Fibroblast of lung (primary cell): ENCODE measurements at places on chromosomes 12 and 14. TPM values are rescaled to one million over a fixed set of nuclear protein-coding genes. Genes with fewer than 3 reads are reported as not detected.
A peak's percentile ranks its signal among the peaks of the same experiment; 100 is the strongest.

GRCh38 chr12:5026342-5026938, 17.2 kb upstream of the KCNA5 start:
- no peaks in the 10 kb centered on the region for H3K27me3 ChIP-seq
- DNase-seq, result peak; percentile 29
- H3K4me1 ChIP-seq, result no peaks in the 10 kb centered on the region
- H3K4me3 ChIP-seq, result no peak overlapping the region

- H3K4me3 ChIP-seq, result no peak overlapping the region
- peak; percentile 47 for DNase-seq
- no peak overlapping the region for H3K27ac ChIP-seq
Measured at GRCh38 chr12:105292705-105293104, 37.8 kb upstream of the C12orf75 start.

DNA sequence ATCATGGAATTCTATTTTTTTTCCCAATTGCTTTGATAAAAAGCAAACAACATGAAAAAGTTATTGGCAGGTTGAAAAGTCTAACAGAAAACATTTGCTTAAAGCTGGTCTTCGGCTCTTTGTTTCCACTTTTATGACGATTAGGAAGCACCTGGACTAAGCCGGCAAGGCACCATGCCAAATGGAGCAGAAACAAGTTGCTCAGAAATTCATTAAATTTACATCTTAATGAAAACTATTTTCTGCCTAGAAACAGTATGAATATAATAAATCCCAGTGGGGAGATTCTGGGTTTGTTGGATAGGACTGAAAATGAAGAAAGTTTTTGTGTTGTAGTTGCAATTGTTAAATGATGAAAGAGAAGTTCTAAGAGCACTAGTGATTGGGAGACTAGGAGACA, 51.4 kb upstream of the OR9K2 start:
- H3K4me1 ChIP-seq, result no peaks in the 10 kb centered on the region
- no peaks in the 10 kb centered on the region for H3K27me3 ChIP-seq
- no peaks in the 10 kb centered on the region for H3K36me3 ChIP-seq
- no peak overlapping the region for H3K4me3 ChIP-seq

DNA sequence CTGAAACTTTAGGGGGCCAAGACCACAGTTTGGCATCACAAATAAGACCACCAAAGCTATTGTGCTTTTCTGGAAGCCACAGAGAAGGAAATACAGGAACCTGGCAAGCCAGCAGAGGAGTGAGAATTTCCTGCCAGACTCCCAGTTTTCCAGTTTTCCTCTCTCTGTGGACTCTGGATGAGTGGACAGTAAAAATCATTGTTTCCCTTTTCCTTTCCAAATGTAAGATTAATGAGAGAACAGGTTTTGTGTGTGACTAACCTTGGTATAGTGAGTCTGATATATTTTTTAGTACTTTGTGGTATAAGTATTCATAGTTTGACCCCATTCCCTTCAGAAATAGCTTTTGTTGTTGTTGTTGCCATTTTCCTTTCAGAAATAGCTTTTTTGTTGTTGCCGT, 2.6 kb upstream of the TAC3 start:
- peaks cover 21% of the 10 kb centered on the region for H3K27me3 ChIP-seq
- no peak for DNase-seq
- no peak overlapping the region for H3K27ac ChIP-seq

STON2 gene
- total RNA-seq, result 34.9 and 52.5 TPM in 2 replicates

POTEM gene
- total RNA-seq, result not detected in 2 replicates

- H3K27me3 ChIP-seq, result no peaks in the 10 kb centered on the region
- DNase-seq, result peak; percentile 84
- no peaks in the 10 kb centered on the region for H3K36me3 ChIP-seq
- no peak overlapping the region for H3K27ac ChIP-seq
- no peaks in the 10 kb centered on the region for H3K4me1 ChIP-seq
Measured at GRCh38 chr14:29548948-29549370, 378.7 kb downstream of the PRKD1 start.

DNA sequence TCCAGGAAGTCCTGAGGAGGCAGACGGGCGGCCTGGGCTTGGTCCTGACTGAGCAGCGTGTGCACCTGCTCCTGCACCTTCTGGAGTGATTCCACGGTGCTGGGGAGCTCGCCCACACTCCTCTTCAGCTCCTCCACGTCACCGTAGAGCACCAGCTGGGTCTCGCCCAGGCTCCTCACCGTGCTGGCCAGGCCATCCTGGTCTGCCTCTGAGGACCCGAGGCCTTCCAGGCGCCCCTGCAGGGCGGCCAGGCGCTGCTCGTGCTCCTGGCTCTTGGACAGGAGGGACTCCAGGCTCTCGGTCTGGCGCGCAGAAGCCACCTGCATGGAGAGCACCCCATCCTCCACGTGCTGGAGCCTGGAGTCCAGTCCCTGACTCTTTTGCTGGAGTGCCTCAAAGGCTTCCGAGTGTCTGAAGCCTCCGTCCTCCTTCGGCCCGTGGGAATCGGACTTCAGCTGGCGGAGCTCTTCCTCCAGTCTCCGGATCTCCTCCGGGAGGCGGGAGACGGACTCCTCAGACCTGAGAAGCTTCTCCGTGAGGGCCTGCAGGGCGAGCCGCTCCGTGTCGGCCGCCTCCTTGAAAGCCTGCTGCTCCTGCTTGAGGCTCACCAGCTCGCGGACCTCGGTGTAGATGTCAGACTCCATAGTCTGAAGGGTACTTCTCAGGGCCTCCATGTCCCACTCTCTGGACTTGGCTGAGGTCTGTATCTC, 8.4 kb downstream of the CKAP4 start:
- H3K27ac ChIP-seq, result no peak overlapping the region
- no peak for DNase-seq
- no peaks in the 10 kb centered on the region for H3K4me1 ChIP-seq
- H3K36me3 ChIP-seq, result peaks cover 25% of the 10 kb centered on the region
- no peak overlapping the region for H3K4me3 ChIP-seq
- H3K27me3 ChIP-seq, result no peaks in the 10 kb centered on the region

PZP gene
- total RNA-seq, result not detected in 2 replicates

GRCh38 chr12:39012870-39013269, 107.5 kb upstream of the CPNE8 start:
- no peak overlapping the region for H3K27ac ChIP-seq
- no peaks in the 10 kb centered on the region for H3K27me3 ChIP-seq
- no peak for DNase-seq
- no peak overlapping the region for H3K4me3 ChIP-seq

MEG3 gene
- total RNA-seq, result 95.0 and 182 TPM in 2 replicates
